ENCODE measurements at places on chromosomes 4 and X. TPM values are rescaled to one million over a fixed set of nuclear protein-coding genes. Genes with fewer than 3 reads are reported as not detected.

The DRP2 gene
- 0.44 TPM for total RNA-seq

The CFI gene
- 38.1 TPM for total RNA-seq

The MAP3K15 gene
- not detected for total RNA-seq

The SPATA18 gene
- not detected for total RNA-seq

The KLHL2 gene
- 26.5 TPM for total RNA-seq

The MAGED4 gene
- 31.4 TPM for total RNA-seq

- peak; percentile 25 for DNase-seq
Observed at GRCh38 chr4:99394896-99395295, 40.2 kb downstream of the ADH7 start.

DNA sequence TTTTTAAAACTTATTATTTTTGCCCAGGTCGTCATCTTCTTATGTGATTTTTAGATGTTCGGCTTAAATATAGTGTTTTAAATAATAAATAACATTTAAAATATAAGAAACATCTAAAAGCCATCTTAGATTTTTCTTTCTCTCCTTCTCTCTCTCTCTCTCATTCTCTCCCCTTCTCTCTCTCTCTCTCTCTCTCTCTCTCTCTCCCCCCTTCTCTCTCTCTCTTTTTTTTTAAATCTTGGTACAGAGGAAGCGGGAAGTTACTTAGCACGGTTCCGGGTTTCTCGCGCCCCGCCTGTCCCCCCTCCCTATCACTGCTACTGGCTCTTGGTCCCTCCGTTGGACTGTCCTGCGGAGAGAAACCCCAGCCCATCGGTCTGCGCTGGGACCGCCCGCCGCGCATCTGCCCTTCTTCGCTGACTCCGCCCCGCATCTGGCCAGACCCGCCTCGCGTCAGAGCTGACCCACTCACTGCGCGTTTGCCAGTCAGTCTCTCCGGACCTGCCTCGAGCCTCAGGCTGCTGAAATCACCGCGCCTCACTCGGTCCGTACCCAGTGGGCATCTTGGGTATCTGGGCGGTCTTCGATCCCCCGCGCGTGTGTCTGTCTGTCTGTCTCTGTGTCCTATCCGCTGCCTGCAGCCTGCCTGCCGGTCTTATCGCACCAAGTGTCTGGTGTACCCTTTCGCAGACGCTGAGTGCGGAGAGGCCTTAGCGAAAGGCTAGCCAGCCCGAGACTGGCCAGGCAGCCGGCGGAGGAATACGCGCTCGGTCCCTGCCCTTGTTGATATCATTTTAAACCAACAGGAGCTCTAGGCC lies at the start of gene PABPC5:
Gene PABPC5, plus strand, starts transcription at position 489 of the 818 bp plus-strand sequence. CDS start 739 bp downstream, outside the sequence.
- peak; percentile 0 for DNase-seq

DNA sequence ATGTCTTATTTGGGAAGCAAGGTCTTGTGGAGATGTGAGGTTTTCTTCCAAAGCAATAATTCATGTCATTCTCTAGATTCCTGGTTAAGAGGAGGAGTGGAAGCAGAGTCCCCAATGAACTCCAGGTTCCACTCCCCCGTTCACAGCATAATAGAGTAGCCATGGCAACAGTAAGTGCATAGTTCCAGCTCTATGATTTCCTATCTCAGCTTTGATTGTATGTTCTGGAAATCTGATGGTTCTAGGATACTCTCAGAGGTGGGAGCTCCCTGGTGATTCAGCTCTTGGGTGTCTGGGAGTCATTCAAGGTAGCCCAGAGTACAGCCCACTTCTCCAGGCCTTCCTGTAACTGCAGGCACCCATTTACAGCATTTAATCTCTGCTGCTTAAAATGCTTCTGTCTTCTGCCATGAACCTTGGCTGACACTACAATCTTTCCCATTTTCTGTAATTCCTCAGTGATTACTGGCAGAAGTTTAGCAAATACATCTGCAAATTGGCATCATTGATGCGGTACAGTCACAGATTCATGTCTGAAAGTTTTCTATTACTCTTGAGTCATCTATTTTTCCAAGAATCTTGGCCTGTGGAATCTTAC lies 242.0 kb downstream of the MAPK10 start:
- DNase-seq: peak; percentile 65

DNA sequence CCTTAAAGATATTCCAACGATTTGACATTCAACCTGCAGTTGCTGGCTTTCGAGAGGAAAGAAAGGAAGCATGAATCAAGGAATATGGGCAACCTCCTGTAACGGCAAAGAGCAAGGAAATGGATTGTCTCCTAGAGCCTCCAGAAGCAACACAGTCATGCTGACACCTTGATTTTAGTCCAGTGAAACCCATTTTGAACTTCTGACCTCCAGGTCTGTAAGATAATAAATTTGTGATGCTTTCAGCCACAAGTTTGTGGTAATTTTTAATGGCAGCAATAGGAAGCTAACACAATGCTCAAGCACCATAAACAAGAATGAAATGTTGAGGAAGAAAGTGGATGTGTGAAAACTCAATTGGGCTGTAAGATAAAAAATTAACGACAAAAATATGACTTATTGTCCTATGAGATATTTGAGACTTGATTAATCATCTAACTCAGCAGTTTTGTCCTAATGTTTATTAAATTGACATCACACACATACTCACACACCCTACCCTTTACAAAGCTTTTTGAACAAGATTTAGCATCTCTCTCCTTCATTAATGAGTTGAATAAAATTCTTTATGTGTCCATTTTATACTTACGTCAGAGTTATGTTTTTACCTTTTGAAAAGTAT lies 857.2 kb upstream of the INTU start:
- peak; percentile 29 for DNase-seq

DNA sequence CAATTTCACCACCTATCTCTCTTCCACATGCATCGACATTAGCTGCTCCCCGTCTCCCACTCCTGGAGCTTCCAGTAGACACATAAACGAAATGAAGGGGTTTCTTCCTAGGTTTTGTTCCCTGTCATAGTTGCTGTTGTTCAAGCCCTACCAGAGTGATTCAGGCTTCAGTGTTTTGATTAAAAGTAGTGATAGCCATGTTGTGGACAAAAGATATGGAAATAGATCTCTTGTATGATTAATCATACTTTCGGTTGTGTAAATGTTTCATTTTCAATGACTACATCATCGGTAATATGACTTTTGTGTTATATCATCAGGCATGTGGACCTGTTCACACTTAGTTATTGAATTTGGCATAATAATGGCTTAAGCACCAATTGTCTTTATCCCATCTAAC lies 96.5 kb upstream of the KLF3 start:
- DNase-seq: peak; percentile 7

DNA sequence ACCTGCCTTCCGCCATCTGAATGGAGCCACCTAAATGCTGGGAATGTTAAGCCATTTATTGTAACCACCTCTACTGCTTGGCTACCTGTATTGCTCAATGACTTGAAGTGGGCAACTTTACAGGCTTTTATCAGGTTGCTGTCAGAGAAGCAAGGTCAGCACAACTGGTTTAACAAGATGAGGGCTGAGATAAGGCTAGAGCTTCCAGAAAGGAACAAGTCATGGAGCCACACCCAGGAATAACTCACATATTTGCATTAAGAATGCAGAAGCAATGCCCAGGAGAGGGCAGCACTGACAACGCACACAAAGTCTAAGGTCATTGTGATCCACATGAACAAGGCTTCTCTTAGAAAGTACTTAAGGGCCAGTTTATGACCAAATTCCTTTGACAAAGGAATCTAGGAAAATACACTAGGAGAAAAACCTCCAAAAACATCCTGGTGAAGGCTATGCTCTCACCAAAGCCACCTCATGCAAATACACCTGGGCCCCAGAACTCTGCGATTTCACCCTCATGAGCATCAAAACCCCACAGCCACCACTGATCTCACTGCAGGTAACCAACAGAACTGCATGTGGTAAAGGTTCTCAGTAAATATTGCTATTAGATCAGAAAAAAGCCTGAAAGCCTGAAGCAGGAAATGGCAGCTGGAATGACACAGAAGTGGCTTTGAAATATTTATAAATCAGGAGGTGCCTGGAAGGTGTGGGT lies 15.0 kb upstream of the STS start:
- peak; percentile 76 for DNase-seq

- no peak for DNase-seq
Observed at GRCh38 chr4:158208963-158209640, 1.2 kb upstream of the TMEM144 start.

DNA sequence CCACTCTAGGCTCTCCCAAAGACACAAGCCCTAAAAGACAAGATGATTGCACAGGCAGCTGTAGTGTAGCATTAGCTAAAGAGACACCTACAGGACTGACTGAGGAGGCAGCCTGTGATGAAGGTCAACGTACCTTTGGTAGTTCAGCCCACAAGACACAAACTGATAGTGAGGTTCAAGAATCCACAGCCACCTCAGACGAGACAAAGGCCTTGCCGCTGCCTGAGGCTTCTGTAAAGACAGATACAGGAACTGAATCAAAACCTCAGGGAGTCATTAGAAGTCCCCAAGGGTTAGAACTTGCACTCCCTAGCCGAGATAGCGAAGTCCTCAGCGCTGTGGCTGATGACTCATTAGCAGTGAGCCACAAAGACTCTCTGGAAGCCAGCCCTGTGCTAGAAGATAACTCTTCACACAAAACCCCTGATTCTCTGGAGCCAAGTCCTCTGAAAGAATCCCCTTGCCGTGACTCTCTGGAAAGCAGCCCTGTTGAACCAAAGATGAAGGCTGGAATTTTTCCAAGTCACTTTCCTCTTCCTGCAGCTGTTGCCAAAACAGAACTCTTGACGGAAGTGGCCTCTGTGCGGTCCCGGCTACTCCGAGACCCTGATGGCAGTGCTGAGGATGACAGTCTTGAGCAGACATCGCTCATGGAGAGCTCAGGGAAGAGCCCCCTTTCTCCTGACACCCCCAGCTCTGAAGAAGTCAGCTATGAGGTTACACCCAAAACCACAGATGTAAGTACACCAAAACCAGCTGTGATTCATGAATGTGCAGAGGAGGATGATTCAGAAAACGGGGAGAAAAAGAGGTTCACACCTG lies 306.3 kb downstream of the ANK2 start:
- DNase-seq: peak; percentile 97

- peak; percentile 3 for DNase-seq
Observed at GRCh38 chr4:89836031-89836745, 773 bp downstream of the SNCA start.

GRCh38 chr4:27398631-27399310 lies 538.1 kb downstream of the STIM2 start:
- DNase-seq: no peak

GRCh38 chrX:101368800-101369199 lies 17.2 kb downstream of the BTK start:
- no peak for DNase-seq

- peak; percentile 82 for DNase-seq
Observed at GRCh38 chr4:168723020-168723419, 226.2 kb downstream of the PALLD start.

DNA sequence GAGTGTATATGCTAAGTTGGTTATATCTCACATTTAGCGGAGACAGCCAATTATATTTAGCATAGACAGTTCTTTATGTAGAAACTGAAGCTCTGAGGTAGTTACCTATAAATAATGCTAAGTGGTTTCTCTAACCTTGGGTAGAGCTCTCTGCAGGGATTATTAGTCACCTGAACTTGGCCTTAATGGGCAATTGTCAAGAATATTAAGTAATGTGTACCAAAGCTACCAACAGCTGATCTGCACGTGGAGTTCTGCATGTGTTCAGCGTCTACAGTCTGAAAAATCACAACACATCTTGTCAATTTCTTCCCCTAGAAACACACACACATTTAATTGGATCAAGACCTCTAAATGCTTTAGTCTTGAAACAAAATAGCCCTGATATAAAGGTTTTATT lies 740.6 kb upstream of the FAM241A start:
- no peak for DNase-seq

DNA sequence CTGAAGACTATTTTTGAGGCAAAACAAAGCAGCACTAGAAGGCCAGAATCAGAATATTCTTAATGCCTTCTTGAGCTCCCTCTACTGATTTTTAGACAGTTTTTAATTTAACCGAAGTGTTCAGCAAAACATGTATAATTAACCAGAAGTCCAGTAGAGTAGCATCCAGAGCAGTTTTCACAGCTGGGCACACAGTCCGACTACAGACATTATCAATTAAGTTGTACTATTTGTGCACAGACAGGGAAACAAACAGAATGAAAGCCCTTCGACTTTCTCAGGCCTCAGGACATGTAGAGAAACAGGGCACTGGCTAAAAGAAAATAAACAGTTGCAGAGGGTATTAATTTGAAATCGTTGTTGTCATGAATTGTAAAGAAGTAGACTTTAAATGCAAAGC lies 11.9 kb downstream of the FSTL5 start:
- DNase-seq: no peak

GRCh38 chrX:1727531-1728027 lies 112.7 kb downstream of the ASMT start:
- DNase-seq: peak; percentile 97

DNA sequence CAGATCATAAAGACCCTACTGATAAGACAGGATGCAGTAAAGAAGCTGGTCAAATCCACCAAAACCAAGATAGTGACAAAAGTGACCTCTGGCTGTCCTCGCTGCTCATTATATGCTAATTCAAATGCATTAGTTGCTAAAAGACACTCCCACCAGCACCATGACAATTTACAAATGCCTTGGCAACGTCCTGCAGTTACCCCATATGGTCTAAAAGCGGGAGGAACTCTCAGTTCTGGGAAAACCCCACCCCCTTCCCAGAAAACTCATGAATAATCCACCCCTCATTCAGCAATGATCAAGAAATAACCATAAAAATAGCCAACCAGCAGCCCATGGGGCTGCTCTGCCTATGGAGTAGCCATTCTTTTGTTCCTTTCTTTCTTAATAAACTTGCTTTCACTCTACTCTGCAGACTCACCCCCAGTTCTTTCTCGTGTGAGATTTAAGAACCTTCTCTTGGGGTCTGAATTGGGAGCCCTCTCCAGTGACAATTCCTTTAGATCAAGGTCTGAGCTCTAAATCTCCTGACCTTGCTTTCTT lies 217.1 kb upstream of the STS start:
- no peak for DNase-seq

GRCh38 chrX:97504431-97504830 lies 620.7 kb downstream of the RPA4 start:
- no peak for DNase-seq

DNA sequence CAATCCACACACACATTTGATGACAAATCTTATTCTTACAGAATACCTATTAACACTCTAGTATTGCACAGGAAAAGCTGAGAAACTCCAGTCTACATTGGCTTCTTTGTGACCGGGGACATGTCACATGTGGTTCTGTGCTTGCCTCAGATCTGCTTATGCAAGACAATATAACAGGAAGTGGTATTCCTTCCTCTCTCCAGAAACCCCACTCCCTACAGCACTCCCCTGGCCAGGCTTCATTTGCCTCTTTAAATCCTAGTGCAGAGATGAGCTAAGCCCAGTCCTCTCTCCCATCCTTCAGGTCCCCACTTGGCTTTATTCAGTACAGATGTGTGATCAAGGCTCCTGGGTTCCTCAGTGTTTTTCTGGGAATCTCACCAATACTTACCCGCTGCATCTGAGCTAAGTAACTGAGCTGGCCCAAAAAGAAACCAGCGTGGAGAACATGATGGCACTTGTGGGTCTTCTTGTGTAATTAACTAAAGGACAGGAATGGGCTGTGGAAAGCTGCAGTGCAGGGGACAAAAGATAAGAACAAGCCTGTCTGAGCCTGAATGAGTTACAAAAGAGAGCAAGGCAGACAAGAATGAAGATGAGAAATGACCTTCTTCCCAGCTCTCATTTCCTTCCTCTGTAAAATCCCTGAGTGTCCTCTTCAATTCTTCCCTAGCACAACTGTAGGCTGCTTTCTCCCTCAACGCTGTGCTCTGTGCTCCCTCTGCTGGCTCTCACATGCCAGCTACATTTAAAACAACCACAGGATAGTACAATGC lies 105.6 kb downstream of the HNRNPD start:
- DNase-seq: peak; percentile 39

Measured in M059J (cell line).